ENCODE measurements at places on chromosomes 7 and 10.

GRCh38 chr10:119502209-119502608 lies 40.3 kb downstream of the RGS10 start:
- DNase-seq = peak; percentile 79

DNA sequence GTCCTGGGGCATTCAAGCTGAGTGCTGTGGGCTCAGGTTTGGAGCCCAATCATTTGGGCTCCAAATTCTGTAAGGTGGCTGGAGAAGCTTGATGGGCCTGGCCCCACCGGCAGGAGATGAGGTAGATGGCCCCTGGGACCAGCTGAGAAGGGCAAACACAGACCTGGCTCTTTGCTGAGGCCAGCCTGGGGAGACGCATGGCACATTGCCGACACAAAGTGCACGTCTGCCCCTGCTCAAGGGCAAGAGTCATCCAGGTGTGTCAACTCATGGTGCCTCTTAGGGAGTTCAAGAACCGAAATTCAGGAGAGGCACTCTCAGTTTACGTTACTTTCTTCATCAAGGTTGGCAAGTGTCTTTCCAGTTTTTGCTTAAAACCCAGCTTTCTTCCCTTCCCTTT lies 227.5 kb downstream of the LRMDA start:
- no peak for DNase-seq

DNA sequence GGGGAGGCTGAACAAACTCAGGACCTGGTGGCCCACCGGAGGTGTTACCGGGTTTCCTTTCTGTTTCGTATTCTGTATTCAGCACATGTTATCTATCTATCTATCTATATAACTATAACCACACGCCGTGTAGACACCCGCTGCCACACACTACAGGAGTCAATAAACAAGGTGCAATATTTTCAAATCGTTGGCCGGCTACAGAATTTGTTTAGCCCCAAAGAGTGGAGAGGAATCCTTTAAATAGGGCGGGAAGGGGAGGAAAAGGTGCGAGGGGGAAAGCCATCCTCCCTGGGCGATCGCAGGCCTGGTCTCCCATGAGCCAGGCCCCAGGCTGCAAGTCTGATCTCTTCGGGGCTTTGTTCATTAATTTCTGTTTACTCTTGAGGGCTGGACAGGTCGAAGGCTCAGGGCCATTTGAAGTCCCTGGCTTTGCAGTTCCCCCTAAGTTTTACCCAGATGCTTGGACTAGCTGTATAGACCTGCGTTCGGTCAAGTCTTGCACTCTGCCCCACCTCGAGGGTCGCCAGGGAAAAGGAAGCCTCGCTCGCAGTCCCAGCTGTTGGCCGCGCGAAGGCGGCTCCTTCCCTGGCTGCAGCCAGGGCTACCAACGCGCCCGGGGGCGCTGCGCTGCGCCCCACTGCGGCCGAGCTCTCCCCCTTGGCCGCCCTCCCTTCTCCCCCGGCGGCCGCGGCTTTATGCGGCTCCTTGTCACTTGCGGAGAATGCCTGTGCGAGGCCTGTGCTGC lies 3.8 kb downstream of the NKX2-3 start:
- DNase-seq = no peak

- no peak for DNase-seq
Measured at GRCh38 chr10:19195698-19196097, 147.1 kb downstream of the MALRD1 start.

DNA sequence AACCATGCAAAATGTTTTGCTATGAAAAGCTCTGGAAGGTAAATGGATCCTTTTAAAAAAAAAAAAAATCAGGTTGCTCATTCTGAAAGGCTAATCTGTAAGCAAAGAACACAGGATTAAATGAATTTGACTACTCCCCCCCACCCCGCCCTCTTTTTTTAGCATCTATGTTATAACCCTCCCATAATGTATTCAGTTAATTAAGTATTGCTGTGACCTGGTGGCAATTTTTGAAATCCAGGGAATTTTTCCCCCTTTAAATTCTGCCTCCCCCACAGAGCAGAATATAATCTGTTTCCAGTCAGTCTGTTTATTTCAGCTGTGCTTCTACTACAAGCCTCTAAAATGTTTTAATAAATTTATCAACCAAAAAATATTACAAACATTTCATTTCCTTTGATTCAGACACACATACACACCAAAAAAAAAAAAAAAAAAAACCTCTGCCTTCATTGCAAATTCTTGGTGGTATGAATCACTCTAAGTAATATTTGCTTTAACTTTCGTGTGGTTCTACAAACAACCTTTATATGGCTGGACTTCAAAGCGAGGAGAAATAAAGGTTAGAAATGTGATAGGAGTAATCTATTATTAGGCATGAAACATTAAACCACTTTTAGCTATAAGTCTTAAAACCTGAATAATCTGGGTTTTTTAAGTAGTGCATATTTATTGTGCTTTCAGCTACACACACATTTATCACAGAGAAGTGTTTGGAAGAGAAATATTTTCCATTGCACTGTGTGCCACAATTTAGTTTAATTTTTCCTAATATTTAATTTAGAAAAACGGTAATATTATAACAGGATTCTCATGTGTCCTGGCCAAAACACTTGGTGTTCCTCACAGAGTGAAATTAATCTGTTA lies 64.4 kb upstream of the ARID5B start:
- no peak for DNase-seq

GRCh38 chr7:66815951-66816350 lies 75.4 kb downstream of the RABGEF1 start:
- DNase-seq = no peak

DNA sequence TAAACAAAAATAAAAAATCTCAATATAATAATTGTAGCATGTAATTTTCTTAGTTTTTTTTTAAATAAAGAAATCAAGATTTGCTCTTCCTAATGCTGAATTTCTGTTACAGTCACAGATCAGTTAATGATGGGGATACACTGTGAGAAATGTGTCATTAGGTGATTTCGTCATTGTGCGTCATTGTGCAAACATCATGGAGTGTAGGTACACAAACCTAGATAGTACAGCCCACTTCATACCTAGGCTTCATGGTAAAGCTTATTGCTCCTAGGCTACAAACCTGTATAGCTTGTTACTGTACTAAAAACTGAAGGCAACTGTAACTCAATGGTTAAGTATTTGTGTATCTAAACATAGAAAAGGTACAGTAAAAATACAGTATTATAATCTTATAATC lies 74.4 kb upstream of the LSM8 start:
- no peak for DNase-seq

DNA sequence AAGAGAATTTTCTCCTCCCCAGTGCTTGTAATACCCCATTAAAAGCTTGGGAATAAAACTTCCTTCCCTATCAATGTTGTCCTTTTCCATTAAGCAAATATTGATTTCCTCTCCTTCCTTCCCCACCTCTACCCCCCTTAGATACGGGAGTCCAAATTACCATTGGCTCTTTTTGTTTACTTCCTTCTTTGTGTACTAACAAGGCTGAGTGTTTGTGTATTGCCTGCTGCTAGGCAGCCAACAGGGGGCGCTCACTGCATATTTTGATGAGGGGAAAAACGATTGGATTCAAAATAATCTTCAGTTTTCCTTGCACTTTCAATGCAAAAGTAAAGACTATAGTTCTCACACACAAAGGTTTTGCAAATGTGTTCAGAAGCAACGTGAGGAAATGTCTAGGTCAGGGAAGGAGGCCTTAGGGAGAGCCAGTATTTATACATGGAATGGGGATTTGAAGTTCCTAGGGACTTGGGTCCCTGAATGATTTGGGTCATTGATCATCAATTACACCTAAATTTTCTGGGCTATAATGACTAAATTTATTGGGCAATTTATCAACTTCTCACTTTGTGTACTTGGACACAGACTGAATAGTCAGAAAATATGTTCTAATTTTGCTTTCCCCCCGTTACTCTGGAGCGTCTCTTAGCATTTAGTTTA lies 23.6 kb upstream of the VPS41 start:
- DNase-seq = peak; percentile 14

DNA sequence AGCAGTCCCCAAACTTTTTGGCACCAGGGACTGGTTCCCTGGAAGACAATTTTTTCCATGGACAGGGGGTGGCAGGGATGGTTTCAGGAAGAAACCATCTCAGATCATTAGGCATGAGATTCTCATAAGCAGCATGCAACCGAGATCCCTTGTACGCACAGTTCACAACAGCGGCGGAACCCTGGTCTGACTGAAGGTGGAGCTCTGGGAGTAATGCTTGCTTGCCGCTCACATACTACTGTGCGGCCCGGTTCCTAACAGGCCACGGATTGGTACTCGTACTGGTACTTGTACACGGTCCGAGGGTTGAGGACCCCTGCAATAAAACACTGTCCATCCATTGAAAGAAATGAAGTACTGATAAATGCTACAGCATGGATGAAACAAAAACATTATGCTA lies 32.8 kb downstream of the MKRN1 start:
- DNase-seq = no peak

Measured in stimulated activated CD4-positive, alpha-beta T cell treated with anti-CD3 and anti-CD28 coated beads, Interleukin-15, amount 100 ng/mL, for 48 hours (primary cell).